ENCODE measurements at places on chromosomes 13 and 19.

DNA sequence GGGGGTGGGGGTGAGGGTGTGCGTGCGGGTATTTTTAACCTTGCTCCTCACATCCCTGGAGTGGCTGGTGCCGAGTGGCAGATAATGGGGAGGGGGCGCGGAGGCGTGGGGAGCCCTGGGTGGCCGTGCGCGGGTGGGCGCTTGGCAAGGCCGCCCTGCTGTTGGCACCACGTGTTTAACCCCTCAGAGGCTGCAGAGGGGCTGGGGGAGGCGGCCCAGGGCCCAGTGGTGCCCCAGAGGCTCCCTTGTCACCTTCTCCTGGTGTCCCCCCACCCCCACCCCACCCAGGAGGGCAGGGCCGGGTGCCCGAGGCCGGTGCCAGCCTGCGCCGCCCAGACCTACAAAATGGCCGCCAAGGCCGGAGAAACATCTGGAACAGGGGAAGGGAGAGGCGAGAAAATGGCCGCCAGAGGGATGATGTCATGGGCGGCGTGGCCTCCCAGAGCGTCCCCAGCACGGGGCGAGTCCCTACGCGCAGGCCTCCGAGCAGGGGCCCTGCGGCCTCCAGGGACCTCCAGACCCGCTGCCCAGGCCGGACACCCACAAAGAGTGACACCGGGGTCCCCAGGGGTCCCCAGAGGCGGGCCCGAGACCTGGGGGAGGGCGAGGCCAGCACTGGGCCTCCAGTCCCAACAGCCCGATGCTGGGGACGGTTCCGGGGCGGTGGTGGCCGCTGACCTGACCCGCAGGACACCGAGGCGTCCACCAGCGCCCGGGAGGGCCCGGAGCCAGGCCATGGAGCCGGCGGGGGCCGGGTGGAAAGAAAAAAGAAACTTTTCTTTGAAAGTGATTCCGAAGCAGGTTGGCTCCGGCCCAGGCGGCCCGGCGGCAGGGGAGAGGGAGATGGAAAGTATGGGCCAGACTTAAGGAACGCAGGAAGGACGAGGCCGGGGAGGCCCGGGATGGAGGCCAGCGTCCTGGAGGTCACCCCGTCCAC, 38.2 kb downstream of the NFIC start:
- no peak for DNase-seq

DNA sequence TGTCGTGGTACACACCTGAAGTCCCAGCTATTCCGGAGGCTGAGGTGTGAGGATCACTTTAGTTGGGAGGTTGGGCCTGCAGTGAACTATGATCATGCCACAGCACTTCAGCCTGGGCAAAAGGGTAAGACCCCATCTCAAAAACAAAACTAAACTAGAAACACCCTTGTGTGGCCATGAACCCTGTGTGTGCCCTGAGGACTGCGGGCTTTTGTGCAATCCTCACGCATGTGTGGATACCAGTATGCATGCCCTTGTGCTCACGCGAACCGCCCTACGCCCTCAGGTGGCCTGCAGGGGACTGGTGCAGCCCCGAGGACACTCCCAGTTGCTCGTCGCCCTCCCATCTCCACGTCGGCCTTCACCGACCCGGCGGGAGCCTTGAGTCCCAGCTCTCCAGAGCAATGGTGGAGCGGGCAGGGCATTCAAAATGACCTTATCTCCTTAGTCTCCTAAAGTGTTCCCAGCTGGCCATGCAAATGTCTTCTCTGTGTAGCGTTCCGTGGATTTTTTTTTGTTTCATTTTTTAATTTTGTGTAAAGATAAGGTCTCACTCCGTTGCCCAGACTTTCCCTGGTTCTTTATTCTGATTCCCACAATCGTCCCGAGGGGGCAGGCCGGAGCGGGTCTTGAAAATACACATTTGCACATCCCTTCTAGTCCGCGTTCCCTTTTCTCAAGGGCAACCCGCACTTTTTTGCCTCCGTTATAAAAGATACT, 868 bp upstream of the EGLN2 start:
- DNase-seq = peak; percentile 70

DNA sequence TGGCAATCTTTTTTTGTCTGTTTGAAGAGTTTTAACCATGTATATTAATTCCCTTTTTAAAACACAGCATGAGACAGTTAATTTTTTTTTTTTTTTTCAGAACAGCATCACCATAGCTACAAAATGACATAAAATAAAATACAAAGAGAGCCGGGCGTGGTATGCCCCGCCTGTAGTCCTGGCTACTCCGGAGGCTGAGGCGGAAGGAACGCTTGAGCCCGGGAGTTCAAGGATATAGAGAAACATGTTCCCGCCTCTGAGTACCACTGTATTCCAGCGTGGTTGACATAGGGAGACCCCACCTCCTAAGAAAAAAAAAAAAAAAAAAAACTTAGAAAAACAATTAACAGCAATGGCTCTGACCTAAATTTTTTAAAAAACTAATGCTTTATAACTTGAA, 10.0 kb upstream of the INSR start:
- no peak for DNase-seq

DNA sequence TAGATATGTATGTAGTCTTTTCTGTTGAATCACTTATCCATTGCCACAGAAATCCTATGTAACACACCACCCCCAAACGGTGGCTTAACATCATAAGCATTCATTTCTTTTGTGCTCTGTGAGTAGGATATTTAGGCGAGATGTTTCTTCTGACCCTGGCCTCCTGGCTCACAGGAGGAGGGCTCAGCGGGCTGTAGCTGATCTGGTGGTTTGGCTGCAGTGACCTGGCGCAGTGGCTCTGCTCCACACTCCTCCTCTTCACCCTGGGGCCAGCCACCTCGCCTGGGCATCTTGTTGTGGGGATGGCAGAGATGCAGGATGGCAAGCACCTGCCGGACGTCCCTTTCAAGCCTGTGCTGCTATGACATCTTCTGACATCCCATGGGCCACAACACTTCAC, 147.1 kb upstream of the IRS2 start:
- no peak for DNase-seq

DNA sequence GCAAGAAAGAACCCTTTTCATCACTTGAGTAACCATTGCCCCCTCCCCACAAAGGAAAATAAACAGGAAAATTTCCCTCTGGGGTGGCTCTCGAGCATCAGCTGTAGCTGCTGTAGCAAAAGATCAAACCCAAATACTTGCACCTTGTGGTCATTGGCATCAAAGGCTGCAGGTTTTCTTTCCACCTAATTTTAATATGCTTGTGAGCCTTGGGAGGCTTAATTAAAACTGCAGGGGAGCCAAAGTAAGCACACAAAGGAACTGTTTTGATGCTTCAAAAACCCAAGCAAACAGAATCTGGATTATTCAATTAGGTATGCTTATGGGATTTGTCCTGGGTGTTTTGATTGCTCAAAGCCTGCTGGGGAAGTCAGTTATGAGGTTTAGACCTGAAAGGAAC, 119.5 kb downstream of the SHISA2 start:
- DNase-seq = peak; percentile 1

- no peak for DNase-seq
These were observed 185.0 kb downstream of the ZNF536 start for GRCh38 chr19:30557212-30557611.

DNA sequence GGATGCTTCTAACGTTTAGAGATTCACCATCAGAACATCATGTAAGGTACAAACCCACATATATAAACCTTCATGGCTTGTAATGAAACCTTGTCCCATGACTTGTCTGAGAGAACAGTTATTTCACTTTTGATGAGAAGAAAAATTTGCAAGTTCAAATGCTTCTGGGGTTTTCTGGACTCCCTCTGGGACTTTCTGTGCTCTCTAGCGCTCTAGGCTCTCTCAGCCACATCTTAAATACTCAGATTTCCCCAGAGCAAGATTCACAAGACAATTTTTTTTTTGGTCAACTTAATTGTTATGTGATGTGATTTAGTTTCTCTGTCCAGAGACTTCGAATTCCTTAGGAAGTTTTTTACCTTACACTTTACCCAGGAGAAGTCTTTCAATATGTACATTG, 282.8 kb upstream of the EDNRB start:
- DNase-seq = no peak

Measured in NCI-H69 (cell line).